ENCODE measurements at places on chromosomes 1 and 21.
A peak's percentile ranks its signal among the peaks of the same experiment; 100 is the strongest.

DNA sequence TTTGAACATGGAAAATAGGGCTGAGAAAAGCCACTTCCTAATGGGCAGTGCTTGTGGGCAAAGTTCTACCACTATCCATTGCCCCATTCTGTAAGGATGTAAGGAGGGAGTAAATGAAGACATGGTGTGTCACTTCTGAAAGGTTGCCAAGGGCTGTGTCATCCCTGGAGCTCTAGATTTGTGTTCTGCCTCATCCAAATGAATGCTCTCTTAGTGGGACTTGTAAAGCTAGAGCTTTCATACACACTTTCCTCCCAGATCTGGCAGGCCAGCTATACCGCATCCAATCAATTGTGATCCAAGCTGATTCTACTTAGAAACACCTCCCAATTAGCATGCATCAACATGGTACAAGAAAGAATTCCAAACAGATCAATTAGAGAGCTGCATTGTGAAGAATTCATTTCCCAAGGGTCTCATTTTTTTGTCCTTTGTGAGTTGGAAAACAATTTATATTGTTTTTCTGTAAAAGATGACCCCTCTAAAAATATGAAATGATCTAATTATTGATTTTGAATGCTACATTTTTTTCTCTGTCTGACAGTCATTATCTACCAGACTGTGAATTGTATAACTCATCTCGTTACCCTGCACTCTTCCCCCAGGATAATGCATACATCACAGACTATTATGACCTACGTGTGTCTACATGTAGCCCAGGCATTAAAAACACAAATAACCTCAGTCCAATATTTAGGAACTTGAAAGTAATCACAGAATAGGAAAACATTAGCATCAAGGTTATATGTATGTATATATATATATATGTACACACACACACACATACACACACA, 117.1 kb upstream of the DUSP10 start:
- DNase-seq: no peak

DNA sequence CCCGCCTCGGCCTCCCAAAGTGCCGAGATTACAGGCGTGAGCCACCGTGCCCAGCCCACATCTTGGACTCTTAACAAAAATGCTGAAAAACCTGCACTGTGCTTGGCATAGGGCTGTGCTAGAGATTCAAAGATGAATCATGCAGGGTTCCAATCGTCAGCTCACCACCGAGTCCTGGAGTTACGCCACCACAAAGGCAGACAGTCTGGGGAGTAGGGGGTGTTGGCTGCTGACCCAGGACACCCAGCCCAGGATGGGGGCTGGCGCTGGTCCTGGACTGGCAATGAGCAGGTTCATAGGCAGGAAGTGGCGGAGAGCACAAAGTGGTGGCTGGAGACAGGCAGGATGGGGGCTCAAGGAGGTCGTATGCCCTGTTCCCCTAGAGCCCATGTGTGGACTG, 16.0 kb downstream of the PSRC1 start:
- no peak for DNase-seq

DNA sequence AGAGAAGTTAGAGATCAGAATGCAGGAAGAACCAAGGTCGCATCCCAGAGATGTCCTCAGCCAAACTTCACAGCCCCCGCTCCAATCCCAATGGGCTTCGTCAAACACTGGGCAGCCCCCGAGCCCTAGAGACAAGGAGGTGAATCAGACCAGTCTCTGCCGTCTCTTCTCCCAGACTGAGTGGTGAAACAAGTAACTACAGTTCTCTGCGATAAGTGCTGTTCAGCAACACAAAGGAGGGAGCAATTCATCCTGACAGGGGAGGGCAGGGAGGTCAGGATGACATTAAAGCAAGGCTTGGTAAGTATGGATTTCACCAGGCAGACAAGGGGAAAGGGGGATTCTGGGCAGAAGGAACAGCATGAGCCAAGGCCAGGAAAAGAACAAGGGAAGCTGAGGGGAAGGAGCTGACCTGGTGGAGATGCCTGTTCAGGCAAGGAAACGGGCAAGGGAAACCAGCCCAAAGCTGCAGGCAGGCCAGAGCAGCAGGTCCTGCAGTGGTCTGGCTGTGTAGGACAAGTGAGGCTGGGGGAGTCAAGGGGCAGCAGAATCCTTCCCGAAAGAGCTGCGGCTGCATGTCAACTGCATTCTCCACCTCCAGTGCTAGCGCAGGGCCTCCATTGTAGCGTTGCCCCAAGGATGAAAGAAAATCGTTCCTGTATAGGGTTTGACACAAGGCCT, 13.6 kb upstream of the ERI3 start:
- no peak for DNase-seq

GRCh38 chr1:222466150-222466865, 81.6 kb downstream of the HHIPL2 start:
- no peak for DNase-seq

DNA sequence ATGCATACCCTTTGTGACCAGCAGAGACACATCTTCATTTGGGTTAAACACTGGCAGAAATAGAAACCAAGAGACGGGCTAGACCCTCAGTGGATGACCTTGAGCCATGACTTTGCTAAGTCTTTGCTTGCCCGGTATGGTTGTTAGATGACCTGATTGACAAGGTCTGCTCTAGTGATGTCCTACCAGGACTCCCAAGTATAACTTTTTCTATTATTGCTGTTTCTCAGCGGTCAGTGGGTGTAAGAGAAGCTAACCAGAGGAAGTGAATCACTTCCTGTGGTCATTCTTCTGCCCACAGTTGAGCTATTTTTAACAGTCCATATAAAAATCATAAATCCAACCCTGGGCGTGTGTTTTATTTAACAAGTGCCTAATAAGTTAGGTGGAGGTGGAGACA, 126.2 kb upstream of the ETS2 start:
- DNase-seq: no peak

- DNase-seq: no peak
These were observed 102.9 kb downstream of the PTPN14 start for GRCh38 chr1:214448536-214448935.

DNA sequence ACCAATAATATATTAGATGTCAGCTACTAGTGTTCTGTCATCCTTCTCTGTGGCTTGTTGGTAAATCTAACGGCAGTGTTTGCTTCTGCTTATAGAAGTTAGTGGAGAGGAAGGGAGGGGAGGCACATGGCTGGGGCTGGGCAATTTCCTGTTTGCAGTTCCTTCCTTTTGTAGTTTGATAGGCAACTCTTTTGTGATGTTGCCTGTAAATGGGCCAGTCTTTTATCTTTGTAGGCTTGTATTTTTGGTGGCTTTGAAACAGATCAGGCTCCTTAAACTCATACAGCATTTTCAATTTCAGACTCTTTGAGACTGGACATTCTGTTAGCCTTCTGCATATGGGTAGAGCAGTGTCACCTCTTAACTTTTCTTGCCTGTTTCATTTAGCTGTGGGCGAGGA, 48.1 kb downstream of the CDC14A start:
- peak; percentile 48 for DNase-seq

DNA sequence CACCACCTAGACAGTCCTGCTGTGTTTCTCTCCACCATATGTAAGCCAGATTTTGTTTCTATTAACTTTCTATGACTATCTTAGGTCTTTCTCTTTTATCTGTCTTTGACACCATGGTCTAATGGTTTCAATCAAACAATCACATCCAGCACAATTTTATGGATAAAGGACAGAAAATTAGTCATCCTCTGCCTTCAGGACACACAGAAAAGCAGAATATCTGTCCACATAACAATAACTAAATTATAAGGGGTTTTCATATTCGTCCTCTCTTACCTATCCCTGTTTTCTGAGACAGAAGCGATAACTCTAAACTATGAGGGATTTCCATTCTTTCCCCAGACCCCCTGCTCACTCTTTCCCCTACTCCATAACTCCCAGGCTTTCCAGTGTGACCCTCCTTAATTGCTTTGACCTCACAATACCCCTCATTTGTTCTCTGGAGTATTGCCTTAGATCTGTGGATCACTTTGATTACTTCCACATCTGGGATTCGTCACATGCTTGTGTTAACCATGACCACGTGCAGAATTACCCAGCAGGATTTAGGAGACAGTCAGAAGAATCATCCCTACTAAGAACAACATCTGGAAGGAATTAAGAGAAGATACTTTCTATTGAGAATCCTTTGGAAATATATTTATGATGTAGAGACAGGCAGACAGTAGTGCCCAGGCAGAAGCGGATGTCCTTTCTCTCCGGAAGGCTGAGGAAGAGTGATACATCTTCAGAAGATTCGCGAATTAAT, 108.2 kb upstream of the GREM2 start:
- DNase-seq: no peak

GRCh38 chr1:182122913-182123260, 61.4 kb upstream of the ZNF648 start:
- DNase-seq: no peak

DNA sequence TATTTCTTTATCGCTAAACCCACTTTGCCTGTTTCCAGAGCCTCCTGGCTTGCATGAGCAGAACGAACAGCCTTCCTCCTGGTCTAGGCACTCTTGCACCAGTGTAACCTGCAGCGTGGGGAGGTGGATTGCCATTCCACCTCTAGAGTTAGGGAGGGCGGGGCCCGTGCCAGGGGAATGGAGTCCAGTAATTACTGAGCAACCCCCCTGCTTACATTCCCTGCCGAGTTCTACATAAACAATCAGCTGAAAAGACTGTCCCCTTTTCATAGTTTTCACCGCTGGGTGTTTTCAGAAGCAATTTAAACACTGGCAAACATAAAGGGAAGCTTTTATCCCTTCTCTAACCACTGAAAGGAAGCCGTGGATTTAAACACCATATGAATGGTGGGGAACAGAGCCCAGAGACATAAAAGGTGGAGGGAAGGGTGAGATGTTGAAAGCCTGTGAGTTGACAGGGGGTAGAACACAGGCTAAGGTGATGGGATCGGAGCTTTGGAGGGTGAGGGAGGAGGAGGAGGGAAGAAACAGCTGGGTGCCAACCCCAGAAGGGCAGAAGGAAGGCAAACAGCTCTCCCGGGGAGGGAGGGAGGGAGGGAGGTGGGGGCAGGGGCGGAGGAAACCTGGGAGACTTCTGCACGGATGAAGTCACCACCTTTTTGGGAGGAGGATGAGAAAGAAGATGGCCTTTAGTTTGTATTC, 68.0 kb upstream of the WDR26 start:
- DNase-seq: no peak

GRCh38 chr21:27024301-27024700, 57.4 kb upstream of the ADAMTS5 start:
- DNase-seq: no peak

GRCh38 chr1:166122873-166123466, 43.8 kb downstream of the FAM78B start:
- DNase-seq: no peak

DNA sequence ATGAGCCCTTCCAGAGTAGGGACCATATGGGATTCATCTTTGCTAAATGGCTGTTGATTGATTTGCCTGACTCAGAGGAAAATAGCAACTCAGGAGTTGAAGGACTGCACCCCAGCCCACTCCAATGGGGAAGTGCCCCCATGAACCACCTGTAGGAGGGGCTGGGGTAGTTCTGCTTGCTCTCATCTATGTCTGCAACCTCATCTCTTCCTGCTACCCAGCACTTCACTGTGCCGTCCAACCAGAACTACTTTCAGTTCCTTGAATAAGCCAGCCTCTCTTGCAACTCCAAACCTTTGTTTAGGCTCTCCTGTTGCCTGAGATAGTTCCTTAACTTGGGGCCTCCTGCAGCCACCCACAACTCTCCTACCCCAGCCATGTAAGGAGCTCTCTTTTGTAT, 26.6 kb downstream of the BEND5 start:
- DNase-seq: no peak

DNA sequence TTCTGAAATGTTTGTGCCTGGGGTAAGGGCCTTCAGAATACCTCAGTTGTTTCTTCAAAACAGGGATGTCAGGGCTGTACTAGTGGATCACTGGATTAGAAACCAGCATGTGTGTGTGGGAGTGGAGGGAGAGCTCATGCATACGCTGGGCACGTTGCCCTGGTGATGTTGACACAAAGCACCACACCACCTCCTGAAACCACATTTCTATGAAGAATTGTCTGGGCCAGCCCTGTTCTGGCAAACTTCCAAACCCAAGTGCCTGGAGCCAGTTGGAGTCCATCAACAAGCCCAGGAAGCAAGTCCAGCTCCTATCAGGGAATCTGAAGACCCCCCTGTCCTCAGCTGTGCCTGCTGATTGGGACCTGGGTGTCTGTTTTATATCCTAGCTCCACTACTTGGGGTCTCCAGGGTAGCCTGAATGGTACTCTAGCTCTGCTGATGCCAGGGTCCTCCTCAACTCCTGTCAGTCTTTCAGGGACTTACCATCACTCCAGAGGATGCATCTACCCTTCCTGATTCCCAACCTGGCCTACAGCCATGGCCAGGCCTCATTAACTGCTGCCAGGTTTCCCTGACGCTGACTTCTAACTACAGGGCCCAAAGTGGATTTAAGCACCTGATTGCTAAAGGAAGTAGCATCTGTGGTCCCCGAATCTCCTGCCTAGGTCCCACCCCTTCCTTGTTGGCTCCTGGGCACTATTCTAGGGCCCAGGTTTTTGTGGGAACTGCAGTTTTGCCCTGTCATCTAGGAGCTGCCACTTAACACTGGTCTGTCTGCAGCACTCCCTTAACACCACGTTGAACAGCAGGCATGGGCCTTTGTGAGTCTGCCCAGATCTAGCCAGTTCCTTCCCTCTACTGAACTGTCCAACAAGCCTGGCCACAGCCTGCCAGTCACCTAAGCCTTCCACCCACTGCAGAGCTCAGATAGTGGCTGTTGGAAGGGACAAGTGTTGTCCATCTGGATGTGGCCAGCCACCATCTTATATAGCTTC, 45.5 kb downstream of the LPAR3 start:
- DNase-seq: no peak

DNA sequence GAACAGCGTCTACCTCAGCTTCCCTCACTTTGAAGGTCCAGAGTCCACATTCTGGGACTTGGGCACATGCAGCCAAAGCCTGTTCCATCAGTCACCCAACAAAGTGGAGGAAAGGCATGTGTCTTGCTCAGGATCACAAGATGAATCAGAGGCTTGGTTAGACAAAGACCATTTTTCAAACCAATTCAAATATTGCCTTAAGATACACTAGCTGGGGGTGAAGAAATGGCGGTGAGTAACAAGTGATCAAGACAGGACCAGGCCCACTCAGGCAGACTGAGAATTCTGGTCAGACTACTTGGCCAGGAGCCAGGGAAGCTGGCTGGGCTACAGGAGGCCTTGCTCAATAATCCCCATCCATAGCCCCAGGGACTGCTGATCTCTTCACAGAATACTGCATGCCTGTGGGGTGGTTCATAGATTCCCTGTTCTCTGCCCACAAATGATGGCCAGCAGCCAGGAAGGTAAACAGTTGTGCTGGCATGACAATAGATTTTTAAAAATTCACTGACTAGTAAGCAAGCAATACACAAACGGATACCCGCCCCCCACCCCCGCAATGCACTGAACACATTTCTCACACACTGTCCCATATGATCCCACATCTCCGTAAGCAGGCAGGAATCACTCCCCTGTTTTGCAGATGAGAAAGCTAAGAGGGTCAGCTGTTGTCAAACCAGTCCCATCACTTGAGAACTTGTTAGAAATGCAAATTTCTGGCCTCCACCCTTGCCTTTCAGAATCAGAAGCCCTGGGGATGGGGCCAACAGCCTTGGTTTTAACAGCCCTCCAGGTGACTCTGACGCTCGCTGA, 27.2 kb downstream of the ERI3 start:
- no peak for DNase-seq

Data from activated T-helper 1 cell treated with Interleukin-2 at 50 U/mL for 16 hours (primary cell).